ENCODE measurements at places on chromosomes 7 and 10.
A peak's percentile ranks its signal among the peaks of the same experiment; 100 is the strongest.

GRCh38 chr10:126215746-126216631 is 172.3 kb downstream of the ADAM12 start:
- DNase-seq = no peak

DNA sequence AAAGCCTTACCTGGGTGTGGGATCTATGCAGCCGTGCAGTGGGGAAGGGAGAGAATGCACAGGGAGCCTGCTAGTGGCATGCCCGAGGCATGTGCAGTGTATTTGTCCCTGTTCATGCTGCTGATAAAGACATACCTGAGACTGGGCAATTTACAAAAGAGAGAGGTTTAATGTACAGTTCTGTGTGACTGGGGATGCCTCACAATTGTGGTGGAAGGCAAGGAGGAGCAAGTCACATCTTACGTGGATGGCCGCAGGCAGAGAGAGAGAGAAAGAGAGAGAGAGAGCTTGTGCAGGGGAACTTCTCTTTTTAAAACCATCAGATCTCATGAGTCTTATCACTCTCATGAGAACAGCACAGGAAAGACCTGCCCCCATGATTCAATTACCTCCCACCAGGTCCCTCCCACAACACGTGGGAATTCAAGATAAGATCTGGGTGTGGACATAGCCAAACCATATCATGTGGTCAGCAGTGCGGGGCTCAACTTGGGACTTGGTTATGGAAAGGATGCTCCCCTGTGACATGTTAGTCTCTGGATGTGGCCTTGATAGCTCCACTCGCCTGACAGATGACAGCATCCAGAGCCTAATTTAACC is 128.9 kb downstream of the DOCK1 start:
- no peak for DNase-seq

GRCh38 chr7:158910254-158911053 is 54.1 kb downstream of the DYNC2I1 start:
- DNase-seq = no peak

GRCh38 chr7:7516156-7516555 is 19.5 kb downstream of the COL28A1 start:
- DNase-seq = no peak

DNA sequence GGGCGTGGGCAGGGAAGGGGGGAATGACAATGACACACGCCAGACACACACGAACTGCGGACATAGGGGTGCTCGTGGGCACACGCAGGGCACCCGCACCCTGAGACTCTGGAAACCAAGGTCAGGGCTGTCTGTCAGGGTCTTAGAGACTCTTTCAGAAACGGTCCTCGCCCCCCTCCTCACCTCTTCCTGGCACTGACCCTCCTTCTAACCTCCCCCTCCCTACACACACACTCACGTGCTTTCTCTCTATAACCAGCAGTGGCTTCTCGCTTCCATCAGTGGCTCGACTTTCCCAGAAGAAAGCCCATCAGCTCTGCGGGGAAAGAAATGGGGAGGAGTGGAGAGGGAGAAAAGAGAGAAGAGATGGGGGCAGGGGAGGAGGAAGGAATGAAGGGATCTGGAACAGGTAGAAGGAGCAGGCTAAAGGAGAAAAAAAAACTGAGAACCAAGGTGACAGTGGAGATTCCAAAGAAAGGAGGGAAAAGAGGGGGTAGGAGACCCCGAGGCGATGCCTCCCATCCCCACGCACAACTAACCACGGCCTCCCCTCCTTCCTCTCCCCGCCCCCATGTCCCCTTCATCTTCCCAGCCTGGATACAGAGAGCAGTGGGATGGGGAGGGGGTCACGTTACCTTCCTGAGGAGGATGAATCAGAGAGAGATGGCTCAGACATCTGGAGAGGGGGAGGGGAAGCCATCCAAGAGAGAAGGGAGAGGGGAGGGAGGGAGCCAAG is 1.7 kb upstream of the VGF start:
- peak; percentile 53 for DNase-seq

GRCh38 chr10:95500097-95500496 is 61.1 kb downstream of the SORBS1 start:
- DNase-seq = no peak

GRCh38 chr7:157235357-157236333 is 96.9 kb downstream of the UBE3C start:
- DNase-seq = no peak
